ENCODE measurements at places on chromosomes 1 and 21.

- peak; percentile 59 for DNase-seq
Observed at GRCh38 chr1:52550447-52550846, 2.4 kb downstream of the TUT4 start.

- DNase-seq = peak; percentile 45
Observed at GRCh38 chr21:45640001-45640887, 3.3 kb upstream of the PCBP3 start.

DNA sequence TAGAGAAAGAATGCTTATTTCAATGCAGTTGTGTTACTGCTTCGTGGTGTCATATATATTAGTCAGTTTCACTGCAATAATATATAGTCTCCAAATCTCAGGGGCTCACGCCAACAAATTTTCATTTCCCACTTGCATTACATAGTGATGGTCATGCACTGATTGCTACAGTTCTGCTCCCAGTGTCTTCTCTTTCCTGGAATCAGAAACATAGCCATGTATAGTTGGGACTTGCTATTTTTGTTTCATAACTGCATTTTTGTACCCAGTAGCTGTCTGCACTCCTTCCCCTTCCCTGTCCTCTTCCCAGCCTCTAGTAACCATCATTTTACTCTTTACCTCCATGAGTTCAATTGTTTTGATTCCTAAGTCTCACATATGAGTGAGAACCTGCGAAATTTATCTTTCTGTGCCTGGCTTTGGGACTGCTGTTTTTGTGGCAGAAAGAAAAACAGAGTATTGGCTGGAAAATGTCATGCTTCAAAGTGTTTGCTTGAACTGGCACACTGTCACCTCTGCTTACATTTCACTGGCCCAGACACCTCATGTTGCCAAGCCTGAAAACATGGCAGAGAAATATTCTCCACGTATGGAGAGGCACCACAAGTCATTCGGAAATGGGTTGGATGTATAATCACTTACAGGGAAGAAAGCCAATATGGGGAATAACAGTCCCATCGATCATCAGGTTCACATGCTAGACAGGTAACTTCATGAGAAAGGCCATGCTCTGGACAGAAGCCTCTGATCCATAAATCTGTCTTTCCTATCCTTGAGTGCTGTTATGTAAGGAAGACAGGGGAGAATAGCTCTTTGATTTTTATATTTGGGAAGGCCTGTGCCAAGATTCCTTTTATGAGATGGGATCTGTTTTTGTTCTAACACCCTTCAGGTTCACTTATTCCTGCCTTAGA is 60.4 kb upstream of the BACH1 start:
- DNase-seq = no peak

GRCh38 chr1:204924013-204924759 is 53.5 kb downstream of the NFASC start:
- DNase-seq = no peak

- no peak for DNase-seq
Observed at GRCh38 chr1:12035312-12035711, 16.0 kb downstream of the MIIP start.

DNA sequence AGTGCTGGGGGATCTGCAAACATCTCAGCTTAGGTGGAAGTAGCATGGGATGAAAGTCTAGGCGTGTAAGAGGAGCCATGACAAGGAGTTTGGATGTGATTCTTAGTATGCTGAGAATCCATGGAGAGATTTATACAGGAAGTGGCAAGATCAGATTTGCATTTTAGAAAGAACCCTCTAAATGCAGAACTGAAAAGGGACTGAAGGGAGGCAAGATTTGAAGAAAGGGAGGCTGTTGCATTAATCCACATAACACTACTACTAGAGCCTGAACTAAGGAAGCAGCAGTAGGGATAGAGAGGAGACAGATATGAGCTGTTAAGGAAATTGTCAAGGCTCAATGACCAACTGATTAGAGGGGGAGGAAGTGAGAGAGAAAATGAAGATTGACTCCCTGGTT is 9.8 kb downstream of the C1orf74 start:
- no peak for DNase-seq

GRCh38 chr1:180921891-180922630 is 9.4 kb downstream of the KIAA1614 start:
- no peak for DNase-seq

GRCh38 chr1:200710166-200710565 is 28.5 kb upstream of the CAMSAP2 start:
- DNase-seq = no peak

GRCh38 chr1:200929530-200930278 is 35.0 kb downstream of the INAVA start:
- DNase-seq = no peak

- no peak for DNase-seq
Observed at GRCh38 chr1:173113015-173113741, 62.4 kb upstream of the TNFSF18 start.

DNA sequence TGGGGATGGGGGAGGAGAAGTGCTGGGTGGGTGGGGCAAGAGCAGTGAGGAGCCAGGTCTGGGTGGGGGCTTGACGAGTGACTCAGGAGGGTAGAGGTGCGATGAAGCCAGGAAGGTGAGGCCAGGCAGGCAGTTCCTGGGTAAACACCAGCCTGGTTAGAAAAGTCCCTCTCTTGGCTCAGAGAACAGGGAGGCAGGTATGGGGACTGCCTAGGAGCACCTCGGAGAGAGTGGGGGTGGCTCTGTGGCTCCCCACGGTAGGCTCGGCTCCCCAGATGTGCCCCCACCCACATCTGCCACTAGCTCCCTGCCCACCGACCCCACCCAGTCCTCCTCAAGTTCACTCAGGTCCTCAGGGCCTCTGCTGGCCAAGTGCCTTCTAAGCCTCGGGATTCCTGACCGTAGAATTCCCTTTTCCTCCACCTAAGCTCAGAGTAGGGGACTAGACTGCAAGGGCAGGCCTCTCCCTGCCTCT is 1.2 kb downstream of the HSPG2 start:
- DNase-seq = peak; percentile 62

GRCh38 chr1:36699113-36699911 is 216.6 kb upstream of the CSF3R start:
- DNase-seq = no peak

- no peak for DNase-seq
Observed at GRCh38 chr21:42151148-42151947, 67.6 kb upstream of the ABCG1 start.

GRCh38 chr1:217009376-217009775 is 286.1 kb upstream of the ESRRG start:
- DNase-seq = no peak

Measured in small intestine (tissue), 16 donors.